Right lobe of liver (tissue), 6 donors: ENCODE measurements at places on chromosomes 7 and 10.

DNA sequence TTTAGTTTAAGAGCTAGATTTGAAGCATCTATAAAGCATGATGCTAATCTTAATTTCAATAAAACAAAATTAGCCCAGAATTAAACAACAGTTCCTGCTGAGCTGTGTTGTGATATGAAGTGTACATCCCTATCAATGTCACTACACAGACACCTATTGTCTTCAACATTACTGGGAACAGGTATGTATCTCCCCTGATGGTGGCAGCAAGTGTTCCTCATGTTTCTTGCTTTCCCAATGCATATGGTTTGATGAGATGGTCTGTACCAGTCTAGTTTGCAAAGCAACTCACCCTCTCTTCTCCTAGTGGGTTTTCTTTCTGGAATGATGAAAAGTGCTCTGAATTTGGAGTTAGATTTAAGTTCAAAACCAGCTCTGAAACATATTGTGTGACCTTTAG is 38.1 kb downstream of the TSPAN12 start:
- no peak for DNase-seq

- DNase-seq: no peak
Observed at GRCh38 chr7:102830197-102830596, 81.4 kb downstream of the FAM185A start.

GRCh38 chr10:111199587-111199986 is 122.8 kb downstream of the ADRA2A start:
- no peak for DNase-seq

DNA sequence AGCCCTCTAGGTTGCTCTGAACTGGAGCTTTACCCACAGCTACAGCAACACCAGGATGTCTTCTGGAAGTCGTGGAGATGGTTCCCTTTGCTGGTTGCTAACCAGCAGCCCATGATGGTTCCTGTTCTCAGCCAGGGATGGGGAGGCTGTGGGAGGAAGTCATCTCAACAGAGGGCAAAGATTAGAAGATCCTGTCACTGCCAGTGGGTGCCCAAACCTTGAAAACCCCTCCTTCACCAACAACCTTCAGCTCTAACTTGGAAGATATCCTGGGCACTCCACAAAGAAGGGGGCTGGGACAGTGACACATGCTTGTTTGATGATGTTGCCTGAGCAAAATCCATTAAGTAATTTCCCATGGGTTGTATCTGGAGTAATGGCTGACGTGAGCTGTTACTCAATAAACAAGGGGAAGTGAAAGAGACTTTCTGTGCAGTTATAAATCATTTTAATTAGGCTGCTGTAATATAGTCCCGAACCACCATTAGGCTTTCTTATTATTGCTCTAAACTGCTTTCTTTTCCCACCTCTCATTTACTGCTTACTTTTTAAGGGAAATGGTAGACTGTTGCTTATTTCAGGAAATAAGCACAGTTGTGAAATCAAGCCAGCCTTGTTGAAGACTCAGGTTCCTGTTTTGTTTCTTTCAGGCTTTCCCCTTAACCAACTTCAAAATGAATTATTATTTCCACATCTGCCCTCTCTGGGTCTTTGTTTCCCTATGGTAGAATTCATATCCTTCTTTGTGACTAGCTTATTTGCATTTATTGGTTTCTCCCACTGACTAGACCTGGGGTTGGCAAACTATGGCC is 124.8 kb downstream of the PPP1R17 start:
- DNase-seq: no peak

DNA sequence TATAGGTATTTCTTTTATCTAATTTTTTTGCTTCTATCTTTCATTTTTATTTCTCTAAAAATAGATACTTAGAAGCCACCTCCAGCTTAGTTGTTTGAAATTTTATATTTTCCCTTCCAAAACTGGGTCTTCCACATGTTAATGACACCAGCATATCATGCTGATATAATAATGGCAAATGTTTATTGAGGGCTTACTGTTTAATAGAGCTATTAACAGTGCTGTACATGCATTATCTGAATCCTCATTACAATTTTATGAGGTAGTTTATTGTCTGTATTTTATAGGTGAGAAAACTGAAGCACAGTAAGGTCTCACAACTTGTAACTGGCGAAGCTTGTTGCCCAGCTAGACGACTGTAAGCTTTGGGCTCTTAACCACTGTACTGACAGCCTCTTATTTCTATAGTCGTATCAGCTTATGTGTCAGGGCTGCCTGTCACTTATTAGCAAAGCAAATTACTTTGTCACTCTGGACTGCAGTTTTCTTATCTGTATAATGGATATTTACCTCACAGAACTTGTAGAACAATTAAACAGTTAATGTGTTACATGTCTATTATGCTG is 51.2 kb downstream of the ANKIB1 start:
- DNase-seq: no peak

- DNase-seq: no peak
Observed at GRCh38 chr10:22630234-22631174, 83.9 kb downstream of the PIP4K2A start.

GRCh38 chr10:112954974-112955581 is 5.0 kb downstream of the TCF7L2 start:
- no peak for DNase-seq
